Small intestine (tissue), 16 donors: ENCODE measurements at places on chromosomes 7 and 10.

GRCh38 chr10:974038-974784, 14.0 kb upstream of the GTPBP4 start:
- DNase-seq, result peak; percentile 40

- peak; percentile 21 for DNase-seq
These were observed 54.1 kb upstream of the PPIF start for GRCh38 chr10:79292891-79293746.

GRCh38 chr10:133251388-133252222, 13.9 kb downstream of the VENTX start:
- DNase-seq, result no peak

DNA sequence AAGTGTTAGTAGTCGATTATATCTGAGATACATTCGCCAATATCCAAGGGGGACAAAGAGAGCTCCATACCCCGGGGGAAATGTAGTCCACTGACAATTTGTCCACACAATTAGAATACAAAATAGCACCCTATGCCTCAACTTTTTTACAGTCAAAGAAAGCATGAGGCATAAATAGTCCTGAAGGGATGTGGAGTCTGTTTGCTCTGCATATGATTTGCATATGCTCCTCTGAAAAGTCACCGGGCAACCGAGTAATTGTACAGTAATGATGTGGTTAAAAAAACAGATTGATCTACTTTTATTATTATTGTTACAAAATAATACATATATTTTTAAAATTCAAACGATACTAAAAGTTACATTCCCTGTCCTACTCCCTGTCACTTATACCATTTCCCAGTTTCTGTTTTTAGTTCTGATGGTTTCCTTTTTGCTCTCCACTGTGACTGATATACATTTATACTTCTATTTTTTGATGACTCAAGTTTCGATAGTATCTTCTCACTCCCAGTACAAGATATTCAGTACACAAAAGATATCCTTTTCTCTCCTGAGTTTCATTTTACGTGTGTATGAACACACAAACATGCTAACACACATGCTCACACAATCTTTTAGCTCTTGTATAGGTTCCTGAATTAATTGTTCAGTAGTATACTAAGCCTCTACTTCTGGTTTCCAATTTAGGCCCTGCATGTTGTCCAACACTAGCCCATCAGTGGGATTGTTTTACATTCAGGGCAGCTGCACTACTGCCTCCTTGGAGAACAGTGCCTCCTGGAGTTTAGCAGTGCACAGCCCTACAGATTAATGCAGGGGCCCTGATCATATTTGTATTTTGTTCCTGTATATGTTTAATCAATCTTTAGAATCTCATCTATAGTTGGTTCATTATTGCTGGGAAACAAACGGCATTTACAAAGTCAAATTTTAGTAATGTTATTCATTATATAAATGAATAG, 130.9 kb downstream of the TES start:
- no peak for DNase-seq

DNA sequence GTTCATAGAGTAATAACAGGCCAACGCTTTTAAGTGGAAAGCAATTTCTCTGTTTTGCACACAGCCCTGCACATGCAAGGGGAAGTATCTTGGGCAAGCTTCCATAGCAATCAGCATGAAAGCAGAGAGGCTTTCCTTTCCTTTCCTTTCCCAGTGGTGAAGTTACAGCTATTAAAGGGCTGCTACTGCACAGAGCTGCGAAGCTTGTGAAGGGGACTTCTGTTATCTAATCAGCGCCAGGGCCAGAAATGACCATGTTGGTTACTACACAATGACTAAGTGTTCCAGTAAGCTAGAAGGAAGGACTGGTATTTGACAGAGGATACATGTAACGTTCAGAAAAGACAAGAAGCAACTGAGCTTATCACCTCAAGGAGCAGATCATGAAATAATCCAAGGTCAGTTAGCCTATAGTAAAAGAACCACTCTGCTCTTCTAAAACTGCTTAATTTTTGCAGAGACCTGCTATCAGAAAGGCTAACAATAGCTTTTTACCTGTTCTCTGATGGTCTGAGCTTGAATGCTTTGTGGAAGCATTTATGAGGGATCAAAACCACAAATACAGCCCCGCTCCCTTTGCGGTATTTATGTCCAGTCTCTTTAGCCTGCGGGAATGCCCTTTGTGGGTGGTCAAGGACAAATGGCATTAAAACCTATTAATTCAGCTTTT, 45.9 kb downstream of the SGMS1 start:
- DNase-seq, result peak; percentile 66

DNA sequence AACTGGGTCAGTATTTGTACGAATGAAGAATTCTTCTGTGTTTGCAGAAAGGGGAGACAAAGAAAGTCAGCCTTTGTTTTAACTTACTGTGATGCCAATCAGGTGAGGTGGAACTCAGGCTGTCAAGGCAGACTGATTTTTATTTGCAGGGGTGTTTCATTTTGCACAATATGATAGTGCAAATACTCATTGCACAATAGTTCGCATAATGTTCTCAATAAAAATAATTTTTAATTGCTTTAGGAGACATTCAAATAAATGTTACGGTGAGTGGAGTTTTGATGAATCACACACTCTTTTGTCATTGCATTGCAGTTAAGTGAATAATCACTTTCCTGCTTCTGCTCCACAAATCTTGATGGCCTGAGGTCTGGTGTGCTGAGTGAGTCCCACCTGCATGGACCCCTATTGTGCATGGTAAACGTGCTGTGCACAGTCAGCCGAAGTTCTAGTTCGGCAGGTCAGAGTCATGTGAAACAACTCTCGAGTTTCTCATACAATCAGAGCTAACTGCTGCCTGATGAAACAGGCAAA, 141.3 kb upstream of the FZD8 start:
- no peak for DNase-seq

GRCh38 chr7:31896925-31897324, 173.3 kb downstream of the PDE1C start:
- DNase-seq, result no peak

- DNase-seq, result peak; percentile 94
These were observed 52.6 kb upstream of the CAPZA2 start for GRCh38 chr7:116809636-116810266.

DNA sequence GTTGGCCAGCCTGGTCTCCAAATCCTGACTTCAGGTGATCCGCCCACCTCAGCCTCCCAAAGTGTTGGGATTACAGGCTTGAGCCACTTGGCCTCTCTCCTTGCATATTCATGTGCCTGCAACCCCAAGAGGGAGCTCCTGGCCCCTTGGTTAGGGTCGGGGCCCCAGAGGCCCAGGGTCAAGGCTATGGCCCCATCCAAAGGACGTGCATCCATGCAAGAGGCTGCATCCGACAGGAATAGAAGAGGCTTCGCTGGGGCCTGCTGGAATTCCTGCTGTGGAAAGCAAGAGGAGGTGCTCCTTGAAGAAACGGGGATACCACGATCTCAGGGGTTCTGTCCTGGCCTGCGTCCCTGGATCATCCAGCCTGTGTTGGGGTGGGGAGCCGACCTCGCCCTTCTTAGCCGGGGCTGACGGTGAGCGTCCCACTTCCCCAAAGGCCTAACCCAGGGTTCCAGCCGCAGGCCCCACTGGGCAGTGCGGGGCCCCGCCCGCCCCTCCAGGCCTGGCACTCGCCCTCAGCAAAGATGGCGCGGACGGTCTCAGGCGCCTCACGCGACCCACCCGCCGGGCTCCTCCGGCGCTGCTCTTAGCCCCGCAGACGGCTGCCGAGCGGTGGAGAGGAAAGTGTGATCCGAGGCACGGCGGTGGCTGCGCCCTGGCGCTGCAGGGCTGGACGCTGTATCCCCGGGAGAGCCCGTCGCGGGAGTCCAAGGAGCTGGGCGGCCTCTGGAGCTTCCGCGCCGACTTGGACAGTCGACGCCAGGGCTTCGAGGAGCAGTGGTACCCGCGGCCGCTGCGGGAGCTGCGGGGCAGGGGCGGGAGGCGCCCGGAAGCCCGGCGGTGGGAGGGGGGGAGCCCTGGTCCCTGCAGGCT, 54.7 kb downstream of the ZNF727 start:
- DNase-seq, result no peak

DNA sequence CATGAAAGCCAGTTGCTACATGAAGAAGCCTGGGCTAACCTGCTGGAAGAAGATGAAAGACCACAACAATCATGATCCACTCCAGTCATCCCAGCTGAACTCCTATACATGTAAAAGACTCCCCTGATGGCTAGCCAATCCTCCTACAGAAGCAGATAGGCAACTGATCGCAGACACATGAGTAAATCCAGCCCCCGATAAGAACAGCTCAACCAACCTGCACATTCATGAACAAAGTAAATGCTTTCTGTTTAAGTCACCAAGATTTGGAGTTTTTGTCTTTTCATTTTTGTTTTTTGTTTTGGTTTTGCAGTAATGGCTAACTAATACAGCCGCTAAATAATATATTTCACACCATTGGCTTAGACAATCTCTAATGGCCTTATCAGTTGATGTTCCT, 53.7 kb downstream of the PRLHR start:
- no peak for DNase-seq

DNA sequence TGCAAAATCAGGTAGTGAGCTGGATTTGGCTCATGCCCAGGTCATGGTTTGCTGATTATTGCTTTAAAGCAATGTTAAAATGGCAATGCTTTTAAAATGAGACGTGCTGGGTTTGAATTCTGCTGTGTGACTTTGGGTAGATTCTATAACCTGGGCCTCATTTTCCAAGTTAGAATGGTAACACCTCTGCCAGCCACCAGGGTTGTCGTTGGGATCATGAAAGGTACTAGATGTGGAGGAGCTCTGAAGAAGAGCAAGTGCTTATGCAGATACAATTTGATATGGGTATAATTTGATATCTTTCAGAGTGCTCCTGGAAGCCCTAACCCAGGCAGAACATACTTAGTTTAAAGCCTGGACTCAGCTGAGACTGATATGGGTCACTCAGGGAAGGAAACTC, 60.0 kb downstream of the EVX1 start:
- DNase-seq, result no peak

- no peak for DNase-seq
These were observed 218.9 kb downstream of the KIAA1217 start for GRCh38 chr10:24427678-24428409.

DNA sequence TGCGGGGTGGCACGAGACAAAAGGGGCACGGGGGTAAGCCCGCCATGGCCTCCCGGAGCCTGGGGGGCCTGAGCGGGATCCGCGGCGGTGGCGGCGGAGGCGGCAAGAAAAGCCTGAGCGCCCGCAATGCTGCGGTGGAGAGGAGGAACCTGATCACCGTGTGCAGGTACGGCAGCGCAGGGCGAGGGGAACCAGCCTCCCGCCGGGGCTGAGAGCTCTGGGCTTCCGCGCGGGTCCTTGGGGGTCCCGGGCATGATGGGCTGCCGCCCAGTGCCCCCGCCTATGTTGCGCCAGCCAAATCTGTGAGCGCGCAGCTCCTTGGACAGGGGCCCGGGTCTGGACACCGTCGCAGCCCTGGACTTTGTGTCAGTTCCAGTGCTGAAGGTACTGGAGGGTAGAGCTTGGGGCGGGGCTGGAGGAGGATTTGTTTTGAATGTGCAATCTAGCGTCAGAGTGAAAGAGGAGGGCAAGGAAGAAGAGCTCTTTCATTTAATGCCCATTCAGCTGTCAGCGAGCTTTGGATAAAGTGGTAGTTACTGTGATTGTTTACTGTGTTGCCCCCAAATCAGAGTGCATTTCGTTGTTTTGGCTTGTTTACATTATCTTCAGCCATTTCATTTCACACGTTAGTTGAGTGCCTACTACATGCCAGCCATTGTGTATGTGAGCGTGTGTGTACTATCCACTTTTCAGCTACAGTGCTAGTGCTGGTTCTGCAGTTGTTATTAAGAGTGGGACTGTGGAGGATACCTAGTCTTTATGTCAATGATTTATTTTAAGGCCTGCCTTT, 777 bp downstream of the RUNDC3B start:
- DNase-seq, result peak; percentile 62

GRCh38 chr10:124151466-124152095, 58.2 kb upstream of the CHST15 start:
- DNase-seq, result no peak

DNA sequence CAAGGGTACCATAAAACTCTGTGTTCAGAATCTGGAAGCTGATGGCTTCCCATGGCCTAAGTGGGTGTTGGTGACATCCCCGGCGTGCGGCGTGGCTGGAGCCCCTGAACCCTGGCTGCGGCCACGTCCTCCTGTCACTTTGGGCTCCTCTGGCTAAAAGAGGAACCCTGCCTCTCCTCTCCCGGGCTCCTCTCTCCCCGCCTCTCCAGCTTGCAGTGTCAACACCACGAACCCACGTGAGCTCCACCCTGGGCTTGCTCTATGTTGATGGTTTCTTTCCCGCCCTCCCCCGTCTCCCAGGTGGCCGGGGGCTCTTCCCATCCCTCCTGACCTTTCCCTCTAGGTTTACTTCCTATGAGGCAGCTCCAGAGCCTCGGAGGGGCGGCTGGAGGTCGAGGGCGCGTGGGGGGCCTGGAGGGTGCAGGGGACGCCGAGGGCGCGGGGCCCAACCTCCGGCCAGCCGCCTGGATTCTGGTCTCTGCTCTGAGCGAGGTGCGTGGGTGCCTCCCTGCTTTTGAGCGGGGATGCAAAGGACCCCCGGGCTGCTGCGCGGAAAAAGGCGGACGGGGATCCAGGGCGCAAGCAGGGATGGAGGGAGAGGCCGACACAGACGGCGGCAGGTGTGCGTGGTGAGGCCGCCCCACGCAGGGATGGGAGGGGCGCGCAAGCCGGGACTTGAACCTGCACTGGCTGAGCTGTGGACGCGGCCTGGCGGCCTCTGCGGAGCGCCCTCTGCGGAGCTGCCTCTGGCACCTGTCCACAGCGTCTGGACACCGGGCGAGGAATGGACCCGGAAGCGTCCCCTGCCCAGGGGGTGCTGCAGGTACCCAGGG, 115.5 kb upstream of the DIP2C start:
- DNase-seq, result no peak

- no peak for DNase-seq
These were observed 51.0 kb downstream of the RALA start for GRCh38 chr7:39674406-39674805.

- no peak for DNase-seq
These were observed 90.0 kb downstream of the PFKFB3 start for GRCh38 chr10:6292741-6293151.

GRCh38 chr10:14889318-14889717, 10.7 kb downstream of the SUV39H2 start:
- no peak for DNase-seq

- DNase-seq, result no peak
These were observed 14.3 kb downstream of the ZNF282 start for GRCh38 chr7:149209518-149210269.

DNA sequence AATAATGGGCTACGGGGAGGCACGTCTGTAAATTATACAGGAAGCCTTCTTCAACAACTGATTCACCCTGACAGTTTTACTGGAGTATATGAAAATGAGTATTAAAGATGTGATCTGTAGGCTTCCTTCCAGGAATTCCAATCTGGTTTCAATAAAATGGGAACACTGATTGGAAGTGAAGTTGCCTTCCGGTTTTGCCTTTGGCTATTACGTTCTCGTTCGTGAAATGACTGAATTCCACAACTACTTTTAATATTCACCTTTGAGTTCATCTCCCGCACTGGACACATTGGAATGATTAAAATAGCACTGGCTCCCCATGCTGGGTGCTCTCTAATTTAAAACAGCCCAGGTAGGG, 350.1 kb upstream of the MKI67 start:
- DNase-seq, result no peak

DNA sequence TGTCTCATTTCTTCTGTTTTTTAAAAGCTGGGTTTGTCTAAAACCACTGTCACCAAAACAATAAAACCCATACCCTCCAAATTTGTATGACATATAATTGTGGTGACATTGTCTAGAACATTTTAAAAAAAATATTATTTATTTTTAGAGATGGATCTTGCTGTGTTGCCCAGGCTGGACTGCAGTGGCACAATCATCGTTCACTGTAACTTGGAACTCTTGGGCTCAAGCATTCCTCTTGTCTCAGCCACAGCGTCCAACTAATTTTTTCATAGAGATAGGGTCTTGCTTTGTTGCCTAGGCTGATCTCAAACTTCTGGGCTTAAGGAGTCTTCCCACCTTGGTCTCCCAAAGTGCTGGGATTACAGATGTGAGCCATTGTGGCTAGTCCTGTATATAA, 116.5 kb downstream of the CCNY start:
- no peak for DNase-seq
